Stimulated activated CD4-positive, alpha-beta T cell treated with anti-CD3 and anti-CD28 coated beads, TNF-alpha, amount 100 ng/mL, for 1 hour (primary cell): ENCODE measurements at places on chromosomes 7 and 10.

- DNase-seq: no peak
Observed at GRCh38 chr7:47672271-47672791, 90.4 kb upstream of the TNS3 start.

DNA sequence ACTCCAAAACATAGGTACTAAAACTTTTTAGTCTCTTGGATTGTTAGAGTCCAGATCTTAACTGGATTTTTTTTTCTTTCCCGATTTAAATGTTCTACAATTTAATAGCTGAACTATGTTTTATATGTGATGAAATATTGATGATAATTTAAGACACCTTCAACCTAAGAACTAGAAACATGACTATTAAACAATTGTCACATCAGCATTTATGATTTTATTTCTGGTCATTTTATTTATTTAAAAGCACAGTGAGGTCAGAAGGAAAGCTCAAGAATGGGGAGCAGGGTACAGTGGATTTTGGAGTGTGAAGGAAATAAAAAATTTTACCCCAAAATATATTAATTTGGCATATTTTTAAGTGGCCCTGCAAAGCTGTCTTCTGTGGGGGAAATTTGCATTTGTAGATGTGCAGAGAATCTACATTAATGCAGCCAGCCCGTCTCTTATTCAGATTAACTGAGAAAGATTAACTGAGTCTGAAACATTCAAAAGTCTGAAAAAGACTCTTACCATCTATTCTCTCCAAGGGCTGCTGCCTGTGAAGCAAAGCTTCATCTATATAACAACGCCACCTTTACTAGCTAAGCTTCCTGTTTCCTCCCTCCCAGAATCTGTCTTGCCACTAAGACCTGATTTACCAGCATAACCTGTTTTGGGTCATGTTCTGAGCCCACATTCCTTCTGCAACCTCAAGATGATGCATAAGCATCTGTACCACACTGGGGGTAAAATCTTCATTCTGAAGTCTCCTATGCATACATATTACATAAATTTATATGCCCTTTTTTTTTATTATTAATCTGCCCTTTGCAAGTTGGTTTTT is 86.4 kb downstream of the TMEM106B start:
- no peak for DNase-seq

GRCh38 chr7:65927489-65928448 is 54.2 kb downstream of the GUSB start:
- no peak for DNase-seq

DNA sequence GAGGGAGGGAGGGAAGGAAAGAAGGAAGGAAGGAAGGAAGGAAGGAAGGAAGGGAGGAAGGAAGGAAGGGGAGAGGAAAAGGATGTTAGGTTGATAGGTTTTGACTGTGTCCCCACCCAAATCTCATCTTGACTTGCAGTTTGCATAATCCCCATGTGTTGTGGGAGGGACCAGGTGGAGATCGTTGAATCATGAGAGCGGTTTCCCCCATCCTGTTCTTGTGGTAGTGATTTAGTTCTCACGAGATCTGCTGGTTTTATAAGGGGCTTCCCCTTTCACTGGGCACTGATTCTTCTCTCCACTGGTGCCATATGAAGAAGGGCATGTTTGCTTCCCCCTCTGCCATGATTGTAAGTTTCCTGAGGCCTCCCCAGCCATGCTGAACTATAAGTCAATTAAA is 15.1 kb upstream of the NUDCD3 start:
- DNase-seq: no peak

DNA sequence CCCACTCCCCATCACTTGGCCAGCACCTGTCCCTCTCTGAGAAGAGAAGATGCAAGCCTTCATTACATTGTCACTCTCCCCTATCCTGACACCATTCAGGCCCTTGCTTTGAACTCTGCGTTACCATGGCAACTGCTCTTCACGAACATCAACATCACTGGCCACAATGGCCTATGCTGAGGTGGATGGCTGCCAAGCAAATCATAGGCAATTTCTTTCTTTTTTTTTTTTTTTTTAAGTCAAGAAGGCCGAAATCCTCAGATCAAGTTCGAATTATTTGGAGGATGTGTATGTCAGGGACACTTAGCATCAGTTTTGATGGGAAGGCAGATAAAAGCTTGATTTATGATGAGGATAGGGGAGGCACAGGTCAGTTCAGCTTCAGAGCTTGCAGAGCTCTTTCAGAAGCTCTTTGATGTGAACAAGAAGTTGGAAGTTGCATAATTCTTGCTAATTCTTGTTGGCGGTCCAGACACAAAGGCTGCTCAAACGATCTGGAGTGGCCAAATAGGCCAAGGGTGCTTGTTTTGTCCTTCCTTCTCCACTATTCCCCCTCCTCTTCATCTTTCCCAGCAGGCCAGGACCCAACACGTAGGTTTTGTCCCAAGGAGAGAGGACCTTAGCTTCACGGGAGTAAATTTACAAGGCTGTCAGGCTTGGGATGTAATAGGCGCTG is 179.9 kb upstream of the NPVF start:
- no peak for DNase-seq

DNA sequence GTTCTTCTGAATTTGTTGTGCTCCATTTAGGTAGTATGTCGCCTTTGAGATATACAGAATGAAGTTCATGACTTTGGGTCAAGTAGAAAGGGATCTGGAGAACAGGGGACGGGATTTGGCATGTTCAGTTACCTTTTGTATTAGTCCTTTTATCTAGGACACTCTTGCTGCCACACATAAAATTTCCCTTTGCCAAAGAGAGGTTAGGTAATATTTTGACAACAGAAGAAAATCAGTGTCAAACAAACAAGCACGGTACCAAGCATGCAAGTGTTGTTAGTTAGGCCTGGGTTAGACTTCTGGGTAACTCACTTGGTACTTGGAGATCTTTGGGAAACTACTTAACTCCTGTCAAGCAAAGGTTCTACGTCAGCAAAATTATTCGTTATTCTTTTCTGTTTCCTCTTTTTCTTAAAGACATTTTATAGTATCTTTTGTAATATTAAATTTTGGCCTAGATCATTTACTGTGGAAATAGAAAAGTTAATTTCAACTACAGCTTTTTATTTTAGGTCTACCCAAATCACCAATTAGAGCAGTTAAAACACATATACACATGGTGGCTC is 116.7 kb downstream of the PLXDC2 start:
- no peak for DNase-seq

DNA sequence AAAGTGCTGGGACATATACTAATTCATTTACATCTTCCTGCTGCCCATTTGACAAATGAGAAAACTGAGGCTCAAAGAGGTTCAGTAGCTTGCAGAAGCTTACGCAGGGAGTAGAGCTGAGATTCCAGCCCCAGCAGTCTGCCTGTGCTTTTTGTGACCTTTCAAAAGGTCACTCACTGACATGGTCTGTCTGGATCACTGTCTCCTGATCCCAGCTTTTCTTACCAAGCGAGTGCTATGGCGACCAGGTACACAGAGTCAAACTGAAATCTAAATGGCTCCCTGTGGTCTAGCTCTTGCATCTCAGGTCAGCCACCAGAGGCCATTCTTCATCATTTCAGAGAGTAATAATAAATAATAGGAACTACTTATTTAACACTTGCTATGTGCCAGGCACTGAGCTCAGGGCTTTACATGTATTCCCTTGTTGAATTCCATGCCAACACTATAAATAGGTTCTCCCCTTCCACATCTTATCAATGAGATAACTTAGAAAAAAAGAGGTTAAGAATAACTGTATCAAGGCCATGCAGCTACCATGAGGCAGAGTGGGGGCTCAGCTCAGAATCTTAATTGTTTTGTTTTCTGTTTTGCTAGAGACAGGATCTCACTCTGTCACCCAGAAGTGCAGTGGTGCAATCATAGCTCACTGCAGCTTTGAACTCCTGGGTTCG is 381.0 kb downstream of the CALN1 start:
- DNase-seq: no peak

GRCh38 chr7:20450536-20450935 is 119.8 kb downstream of the ITGB8 start:
- DNase-seq: no peak

DNA sequence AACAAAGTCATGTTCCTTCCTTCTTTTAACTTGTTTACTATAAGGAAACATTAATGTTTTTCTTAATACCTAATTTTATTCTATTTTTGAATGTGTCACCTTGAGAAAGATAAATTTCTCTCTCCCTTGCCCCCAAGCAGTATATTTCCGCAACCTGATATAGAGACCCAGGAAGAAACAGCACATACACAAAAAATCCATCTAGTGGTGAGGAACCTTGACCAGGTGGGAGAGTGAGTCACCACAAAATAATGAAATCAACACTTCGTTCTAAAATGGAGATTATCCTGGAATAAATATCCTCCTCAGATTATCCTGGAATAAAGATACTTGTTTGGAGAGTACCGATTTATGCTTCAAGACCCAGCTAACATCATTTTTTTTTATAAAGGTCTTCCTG is 232.9 kb upstream of the PTN start:
- no peak for DNase-seq

GRCh38 chr10:50846753-50847152 is 38.7 kb downstream of the A1CF start:
- no peak for DNase-seq

DNA sequence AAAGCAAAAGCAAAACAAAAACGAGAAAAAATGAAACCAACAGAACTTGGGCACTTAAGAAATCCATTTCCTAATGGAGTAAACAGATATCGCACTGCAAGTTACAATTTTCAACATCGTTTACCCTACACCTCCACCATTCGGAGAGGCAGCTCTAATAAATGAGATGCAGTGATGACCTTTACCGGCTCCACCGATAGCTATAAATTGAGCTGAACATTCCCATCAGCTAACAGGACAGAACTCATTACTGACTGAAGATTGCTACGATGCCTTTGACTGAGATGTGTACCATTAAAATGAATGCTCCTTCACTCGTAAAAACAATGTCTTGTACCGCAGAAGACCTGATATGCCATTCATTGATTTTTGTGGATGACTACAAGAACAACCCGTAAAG is 465.6 kb downstream of the DPP6 start:
- DNase-seq: no peak

DNA sequence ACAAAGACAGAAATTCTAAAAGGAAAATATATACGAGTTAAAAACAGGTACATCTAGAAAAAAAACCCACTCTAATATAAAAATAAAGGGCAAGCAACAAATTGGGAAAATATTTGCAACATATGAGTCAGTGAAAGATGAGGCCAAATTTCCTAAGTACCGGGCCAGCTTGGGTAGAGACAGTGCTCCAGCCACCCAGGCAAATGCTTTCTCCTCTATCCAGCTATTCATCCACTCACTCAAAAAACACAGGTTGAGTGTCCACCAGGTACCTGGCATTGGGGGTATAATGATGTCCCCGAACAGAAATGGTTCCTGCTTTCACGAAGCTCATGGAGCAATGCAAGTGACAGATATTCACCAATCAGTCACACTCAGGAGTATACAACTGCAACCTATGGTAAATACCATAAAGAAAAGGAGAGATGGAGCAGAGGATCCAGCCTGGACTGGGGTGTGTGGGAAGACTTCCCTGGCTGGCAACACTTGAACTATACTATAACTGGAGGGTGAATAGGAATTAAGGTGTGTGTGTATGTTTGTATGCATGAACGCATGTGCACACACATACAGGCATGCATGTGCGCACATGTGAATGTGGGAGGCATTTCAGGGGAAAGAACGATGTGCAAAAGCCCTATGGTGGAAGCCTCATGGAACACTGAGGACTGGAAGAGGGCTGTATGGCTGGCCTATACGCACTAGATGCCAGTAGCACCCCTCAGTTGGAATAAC is 2.3 kb downstream of the ARHGAP22 start:
- DNase-seq: no peak

GRCh38 chr7:22814261-22815208 is 8.1 kb downstream of the TOMM7 start:
- DNase-seq: no peak

DNA sequence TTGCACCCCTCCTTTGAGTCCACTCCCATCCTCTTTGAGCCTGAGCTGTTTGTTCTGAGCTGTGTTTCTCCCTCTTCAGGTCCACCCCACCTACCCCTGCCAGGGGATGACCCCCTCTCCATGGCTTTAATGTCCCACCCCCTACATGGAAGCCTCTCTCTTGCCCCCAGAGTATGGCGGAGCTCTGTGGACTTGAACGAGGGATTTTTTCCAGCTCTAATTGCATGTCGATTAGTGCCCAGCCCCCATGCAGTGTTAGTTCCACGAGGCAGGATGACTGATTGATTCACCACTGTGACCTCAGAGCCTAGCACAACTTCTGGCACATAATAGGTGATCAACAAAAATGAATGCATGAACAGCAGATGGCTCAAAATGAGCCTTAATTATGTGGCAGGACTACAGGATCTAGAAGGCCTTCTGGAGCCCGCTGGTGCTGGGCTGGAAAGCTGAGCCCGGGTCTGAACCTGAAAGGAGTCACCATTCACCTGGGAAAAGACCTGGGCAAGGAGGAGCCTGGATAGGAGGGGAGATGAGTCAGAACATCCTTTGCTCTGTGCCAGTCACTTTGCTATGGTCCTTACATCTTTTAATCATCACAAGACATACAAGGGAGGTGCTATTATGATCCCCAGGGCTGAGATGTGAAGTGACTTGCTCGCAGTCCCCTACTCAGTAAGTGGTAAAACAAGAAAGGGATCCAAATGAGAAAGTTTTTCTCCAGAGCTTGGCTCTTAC is 17.1 kb upstream of the SLC18A2 start:
- no peak for DNase-seq

DNA sequence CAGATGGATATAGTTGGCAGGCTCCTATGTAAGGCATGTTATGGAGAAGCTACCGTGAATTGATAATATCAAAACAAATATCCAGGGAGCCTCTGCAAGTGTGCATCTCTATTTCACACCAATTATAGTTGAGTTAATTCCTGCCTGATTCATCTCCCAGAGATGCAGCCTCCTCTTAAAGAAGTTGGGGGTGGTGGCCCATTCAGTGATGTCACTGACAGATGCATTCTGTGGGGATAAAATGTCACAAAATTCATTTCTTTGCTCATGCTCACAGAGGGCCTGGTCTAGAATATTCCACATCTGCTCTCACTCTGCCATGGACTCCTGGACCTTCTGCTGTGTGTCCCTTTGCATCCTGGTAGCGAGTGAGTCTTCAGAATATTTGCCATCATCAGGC is 189.1 kb upstream of the PRSS1 start:
- DNase-seq: no peak

DNA sequence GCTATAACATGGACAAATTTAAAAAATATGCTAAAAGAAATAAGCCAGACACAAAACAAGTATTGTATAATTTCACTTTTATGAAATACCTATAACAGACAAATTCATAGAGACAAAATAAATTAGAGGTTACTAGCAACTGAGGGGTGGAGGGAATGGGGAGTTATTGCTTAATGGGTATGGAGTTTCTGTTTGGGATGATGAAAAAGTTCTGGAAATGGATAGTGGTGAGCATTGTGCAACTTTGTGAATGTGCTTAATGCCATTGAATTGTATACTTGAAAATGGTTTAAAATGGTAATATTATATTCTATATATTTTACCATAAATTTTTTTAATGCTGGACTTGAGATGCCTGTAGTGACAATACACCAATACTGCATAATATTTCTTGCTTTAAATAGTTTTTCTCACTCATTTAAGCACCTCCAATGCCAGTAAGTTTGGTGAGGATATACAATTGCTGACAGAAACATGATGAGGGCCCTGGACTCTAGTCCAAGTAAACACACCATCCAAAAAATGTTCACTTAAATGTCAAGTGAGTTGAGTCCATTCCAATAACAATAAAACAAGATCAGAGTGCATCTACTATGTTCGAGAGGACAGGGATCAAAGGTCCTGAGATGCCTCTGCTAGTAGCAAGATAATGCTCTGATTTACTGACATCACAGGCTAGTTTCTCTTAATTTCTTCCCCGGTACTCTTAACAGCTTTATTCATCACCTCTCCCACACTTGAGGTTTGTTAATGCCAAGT is 71.9 kb downstream of the NT5C2 start:
- DNase-seq: no peak

- DNase-seq: no peak
Observed at GRCh38 chr10:31507427-31507826, 188.4 kb downstream of the ZEB1 start.
